ENCODE measurements at places on chromosomes 2 and 18.

- no peak for DNase-seq
These were observed 86.7 kb downstream of the FIGN start for GRCh38 chr2:163649080-163649479.

DNA sequence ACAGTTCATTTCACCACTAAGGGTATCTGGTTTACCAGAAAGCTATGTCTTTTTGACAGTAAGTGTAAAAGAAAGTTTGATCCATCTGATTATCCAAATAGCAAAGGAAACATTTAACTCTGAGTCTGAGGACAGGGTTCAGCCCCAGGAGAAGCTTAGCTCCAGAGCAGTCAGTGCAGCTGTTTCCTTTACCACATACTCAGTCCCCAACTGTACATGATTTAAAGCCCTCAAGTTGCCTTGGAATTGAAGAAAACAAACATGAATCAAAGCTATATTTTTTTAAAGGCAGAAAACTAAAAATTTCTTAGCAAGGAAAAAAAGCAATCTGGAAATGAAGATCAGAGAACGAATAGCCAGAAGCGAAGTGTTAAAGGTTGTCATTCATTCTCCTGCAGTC is 746.0 kb downstream of the METTL4 start:
- DNase-seq, result no peak

DNA sequence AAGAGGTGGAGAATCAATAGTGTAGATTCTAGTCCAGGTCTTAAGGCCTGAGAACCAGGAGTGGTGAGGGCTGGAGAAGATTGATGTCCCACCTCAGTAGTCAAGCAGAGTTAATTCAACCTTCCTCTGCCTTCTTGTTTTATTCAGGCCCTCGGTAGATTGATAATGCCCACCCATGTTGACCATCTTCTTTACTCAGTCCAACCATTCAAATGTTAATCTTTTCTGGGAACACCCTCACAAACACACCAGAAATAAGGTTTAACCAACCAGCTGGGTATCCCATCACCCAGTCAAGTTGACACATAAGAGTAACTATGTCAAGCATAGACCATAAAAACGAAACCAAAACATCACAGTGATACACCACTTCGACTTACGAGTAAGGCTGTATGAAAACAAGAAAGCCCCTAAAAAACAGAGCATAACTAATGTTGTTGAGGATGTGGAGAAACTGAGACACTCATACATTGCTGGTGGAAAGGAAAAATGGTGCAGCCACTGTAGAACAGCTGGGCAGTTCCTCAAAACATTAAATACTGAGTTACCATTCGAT is 57.5 kb downstream of the SLC35F5 start:
- DNase-seq, result no peak

GRCh38 chr18:59932401-59932800 is 32.6 kb downstream of the PMAIP1 start:
- no peak for DNase-seq

DNA sequence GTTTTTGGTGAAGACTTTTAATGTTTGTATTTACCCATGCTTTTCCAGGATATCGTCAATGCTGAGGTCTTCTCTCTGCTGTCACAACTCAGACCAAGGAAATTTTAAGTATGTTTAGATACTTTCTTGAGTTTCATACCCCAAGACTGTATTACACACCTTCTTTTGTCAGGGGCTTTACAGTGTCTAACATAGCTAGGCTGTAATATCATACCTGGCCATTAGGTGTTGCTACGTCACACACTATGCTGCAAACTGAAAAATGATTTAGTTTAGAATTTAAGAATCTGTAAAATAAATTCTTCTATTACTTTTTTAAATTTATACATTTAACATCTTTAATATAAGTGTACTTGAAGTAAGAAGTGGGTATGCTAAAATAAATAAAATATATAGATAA is 358.4 kb upstream of the NRP2 start:
- DNase-seq, result no peak

GRCh38 chr2:240322991-240323390 is 112.5 kb upstream of the GPC1 start:
- DNase-seq, result no peak

DNA sequence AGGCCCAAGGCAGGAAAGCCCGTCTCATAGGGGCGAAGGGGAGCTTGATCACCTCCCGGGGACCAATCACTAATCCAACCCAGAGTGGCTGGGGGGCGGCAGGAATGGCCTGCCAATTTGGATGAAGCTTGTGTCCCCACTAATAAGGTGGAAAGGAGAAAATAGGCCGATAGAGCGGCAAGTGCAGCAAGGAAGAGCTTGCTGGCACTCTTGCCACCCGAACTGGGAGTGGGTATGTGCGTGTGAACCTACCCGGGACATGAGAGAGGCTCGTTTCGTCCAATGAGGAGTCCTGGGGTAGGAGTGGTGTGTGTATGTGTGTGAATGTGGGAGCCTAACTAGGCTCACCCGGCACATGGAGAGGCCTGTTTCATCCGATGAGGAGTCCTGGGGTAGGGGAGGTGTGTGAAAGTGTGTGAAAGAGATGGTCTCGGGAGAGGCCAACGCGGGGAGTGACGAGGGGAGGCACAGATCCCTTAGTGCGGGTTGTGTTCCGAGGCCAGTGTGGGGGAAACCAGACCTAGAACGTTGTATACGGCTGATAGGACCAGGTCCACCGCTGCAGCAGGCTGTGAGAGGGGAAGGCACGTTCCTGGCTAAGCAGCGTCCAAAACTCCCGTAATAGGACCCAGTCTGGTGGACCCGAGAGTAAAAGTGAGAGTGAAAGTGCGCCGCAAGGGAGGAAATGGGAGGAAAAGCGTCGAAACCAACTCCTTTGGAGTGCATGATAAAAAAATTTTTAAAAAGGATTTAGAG is 47.1 kb upstream of the SELENOI start:
- peak; percentile 52 for DNase-seq

DNA sequence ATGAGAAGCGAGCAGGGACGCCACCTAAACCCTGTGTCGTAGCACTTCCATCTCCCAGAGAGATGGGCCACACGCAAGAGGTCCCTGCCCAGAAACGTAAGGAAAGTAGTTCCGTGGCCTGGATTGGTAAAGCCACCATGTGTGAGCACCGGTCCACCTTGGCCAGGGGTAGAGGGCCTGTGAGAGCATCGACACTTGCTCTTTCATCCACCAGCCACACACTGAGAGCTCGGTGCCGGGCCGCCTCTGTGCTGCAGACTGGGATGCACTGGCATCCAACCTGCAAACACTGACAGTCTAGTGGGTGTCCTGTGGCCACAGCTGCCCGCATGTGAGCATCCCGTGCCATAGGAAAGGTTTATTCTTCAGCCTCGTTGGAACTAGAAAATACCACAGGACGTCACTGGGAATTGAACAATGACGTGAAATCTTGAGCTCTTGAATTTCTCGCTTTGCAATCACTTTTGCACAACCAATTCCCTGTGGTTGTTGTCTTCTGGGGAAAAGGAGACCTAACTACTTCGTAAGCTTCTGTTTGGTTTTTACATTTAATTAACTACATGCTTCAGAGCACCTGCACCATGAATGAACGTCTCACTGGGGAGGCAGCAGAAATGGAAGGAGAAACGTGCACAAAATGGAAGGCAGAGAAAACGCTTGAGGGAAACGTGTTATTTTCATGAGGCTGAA is 212.0 kb upstream of the RAB6C start:
- DNase-seq, result no peak

DNA sequence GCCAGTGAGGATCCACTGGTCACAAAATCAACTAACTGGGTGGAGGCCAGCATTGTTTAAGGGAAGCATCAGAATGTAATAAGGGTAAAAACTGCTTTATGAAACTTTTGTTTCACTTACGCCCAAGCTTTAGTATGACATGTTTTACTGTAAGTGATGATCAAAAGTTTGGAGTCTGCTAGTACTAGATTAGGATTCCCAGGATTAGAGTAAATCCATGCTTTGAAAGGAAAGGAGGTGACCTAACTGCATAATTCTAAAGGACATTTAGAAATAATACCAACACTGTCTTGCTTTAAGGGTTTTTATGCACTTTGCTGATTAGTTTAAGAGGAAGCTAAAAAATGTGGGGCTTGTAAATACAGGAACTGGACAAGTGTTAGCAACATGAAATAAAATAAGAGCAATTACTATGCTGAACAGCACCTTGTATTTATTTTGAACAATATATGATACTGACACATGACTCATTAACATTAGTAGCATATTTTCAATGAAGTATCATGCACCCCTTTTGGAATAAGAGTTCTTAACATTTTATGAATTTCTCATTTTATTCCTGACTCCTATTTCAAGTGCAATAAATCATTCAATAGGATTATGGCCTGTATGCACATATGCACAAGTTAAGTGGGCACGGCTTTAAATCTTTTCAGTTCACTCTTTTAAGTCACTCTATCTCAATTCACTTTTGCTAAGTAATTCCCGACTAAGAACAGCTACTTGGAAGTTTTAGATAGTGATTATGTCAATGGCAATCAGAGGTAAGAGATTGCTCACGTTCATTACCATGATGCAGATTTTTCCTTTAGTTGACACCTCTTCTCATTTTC is 62.5 kb downstream of the STK39 start:
- no peak for DNase-seq

DNA sequence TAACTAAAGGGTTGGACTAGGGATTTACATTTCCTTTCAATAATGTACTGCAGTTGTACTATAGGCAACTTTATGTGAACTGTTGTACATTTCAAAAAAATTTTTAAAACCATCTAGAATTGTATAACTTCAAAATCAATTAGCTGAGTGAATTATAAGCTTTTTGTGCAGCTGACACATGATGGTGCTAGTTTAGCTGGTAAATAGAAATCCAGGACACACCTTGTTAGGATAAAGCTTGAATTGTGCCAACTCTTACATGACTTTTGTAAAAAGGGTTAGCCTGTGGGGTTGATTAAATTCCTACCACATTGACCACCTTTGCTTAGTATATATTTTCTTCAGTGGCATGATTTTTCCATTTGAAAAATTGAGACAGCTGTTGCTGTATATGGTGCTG is 104.4 kb downstream of the CPS1 start:
- no peak for DNase-seq

DNA sequence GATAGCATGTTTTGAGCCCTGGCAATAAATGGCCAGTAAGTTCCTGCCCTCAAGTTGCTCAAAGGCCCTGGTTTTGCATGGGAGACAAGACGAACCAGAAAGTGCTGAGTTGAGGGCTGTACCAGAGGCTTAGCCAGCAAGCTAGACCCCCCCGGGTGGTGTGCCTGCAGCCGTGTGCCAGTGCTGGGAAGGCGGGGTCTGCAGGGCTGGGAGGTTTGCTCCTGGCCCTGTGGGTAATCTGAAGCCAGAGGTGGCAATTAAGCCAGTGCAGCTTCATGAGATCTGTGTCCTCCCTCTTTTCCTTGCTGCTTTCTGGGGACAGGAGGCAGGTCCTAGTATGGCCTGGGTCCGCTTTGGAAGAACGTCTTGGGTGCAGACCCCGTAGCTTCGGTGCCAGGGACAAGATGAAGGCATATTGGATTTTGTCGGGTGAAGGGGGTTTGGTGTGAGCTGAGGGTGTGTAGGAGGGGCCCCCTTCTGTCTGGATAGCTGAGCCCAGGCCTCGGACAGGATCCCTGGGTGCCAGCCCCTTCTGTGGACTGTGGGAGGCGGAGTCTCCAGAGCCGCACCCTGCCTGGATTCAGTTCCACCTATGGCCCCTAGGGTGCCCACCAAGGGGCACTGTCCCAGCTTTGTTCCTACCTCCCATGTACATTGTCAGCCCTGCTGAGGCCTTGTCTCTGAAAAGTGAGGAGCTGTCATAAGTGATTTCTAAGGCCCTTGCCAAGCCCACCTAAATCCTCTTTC is 15.6 kb downstream of the ATOH8 start:
- DNase-seq, result peak; percentile 20

DNA sequence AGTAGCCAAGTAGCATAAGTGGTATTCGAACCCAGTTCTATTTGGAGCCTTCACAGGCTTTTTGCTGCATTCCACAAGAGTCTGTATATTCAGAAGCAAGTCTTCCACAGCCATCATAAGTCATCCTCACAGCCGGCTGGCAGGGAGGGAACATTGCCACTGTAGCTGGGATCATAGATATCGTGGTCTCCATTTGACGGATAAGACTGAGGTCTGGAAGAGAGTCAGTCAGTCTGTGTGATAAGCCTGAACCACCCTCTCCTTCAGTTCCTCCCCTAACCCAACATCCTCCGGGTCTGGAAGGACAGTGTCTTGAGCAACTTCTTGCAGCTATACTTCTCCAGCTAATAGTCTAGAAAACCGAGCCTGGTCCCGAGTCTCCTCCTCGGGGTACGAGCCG is 17.0 kb upstream of the C1QL2 start:
- no peak for DNase-seq
